ENCODE measurements at places on chromosomes 1 and 21. TPM values are rescaled to one million over a fixed set of nuclear protein-coding genes. Genes with fewer than 3 reads are reported as not detected.

Gene FMO5
- 0.44 TPM for total RNA-seq

Gene THEM5
- not detected for total RNA-seq

Gene SFT2D2
- total RNA-seq: 21.7 TPM

Gene OR6K3
- total RNA-seq: not detected

Gene KPRP
- total RNA-seq: not detected

Gene CCSAP
- 11.5 TPM for total RNA-seq

Gene SLC16A4
- total RNA-seq: 106 TPM

Gene KCNJ6
- 0.14 TPM for total RNA-seq

Gene ORC1
- total RNA-seq: 0.44 TPM

Gene HSPG2
- 173 TPM for total RNA-seq

Measured in placental pericyte (primary cell).